ENCODE measurements at places on chromosomes 11 and 22.

- no peak for DNase-seq
These were observed 61.6 kb upstream of the KCNQ1OT1 start for GRCh38 chr11:2761131-2762030.

DNA sequence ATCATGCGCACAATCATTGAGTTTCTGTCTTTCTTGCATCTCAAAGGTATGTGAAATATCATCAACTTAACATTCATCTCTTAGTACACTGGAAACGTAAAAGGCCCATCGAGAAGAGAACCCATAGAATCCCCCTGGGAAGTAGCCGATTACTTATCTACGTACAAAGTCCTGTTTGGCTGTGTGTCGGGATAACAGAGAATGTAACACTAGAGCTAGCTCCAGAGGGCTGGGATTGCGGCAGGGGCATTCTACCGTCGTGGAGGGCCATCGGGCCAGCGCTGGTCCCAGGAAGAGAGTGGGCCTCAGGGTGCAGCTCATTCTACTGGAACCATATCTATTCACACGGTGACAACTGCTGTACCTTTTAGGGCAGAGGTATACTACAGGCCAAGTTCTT lies 4.5 kb downstream of the GAL start:
- DNase-seq, result no peak

GRCh38 chr11:126415128-126415527 lies 59.6 kb downstream of the ST3GAL4 start:
- no peak for DNase-seq

DNA sequence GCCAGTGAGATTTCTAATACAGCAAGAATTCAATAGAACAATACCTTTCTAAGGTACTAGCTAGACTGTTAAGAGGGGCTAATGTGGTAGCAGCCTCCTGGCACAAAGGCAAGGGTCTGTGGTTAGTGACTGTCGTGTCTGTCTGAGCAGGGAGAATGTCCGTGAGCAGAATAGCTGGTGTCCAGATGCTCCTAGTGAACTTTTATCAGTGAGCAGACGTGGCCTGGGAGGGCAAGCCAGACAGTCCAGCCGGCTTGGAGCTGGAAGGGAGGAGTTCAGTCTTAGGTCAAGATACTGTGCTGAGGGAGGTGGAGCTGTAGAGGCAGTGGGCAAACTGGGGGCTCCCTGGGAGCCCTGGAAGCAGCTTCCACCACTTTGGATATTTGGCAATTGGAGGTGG lies 138.6 kb downstream of the TEAD1 start:
- DNase-seq, result no peak

GRCh38 chr22:32342977-32343376 lies 14.7 kb upstream of the RFPL3 start:
- no peak for DNase-seq

- DNase-seq, result no peak
These were observed 356.1 kb downstream of the RAB38 start for GRCh38 chr11:87819151-87819550.

GRCh38 chr22:39935612-39936011 lies 24.6 kb upstream of the TMA7B start:
- no peak for DNase-seq

- DNase-seq, result no peak
These were observed 5.7 kb downstream of the PPARA start for GRCh38 chr22:46156031-46156430.

DNA sequence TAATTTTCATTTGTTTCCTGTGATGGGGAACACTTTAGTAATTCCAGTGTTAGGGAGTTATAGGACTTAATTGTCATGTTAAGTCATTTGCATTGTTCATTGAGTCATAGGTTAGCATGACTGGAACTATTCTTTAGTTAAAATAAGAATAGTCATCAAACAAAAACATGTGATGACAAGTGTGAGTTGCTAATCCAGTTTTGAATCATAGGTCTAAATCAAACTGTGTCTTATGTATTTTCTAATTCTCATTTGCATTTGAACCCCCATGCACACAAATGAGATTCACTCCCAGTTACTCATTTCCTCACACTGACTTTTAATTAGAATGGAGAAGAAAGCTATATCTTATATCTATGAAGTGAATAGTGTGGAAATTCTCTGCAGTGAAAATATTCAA lies 405.6 kb downstream of the LRRC4C start:
- DNase-seq, result no peak

- DNase-seq, result no peak
These were observed 480.5 kb downstream of the MIAT start for GRCh38 chr22:27137871-27138337.

DNA sequence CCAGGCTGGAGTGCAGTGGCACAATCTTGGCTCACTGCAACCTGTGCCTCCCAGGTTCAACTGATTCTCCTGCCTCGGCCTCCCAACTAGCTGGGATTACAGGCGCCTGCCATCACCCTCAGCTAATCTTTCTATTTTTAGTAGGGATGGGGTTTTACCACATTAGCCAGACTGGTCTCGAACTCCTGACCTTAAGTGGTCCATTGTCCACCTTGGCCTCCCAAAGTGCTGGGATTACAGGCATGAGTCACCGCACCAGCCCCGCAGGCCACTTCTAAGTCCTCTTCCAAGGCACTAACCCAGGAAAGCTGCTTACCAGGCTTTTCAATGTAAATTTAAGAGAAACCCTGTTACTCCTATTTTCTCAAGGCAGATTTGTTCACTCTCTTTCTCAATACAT lies 50.4 kb downstream of the DENND5A start:
- no peak for DNase-seq

GRCh38 chr11:10072841-10073240 lies 221.2 kb downstream of the SBF2 start:
- no peak for DNase-seq

GRCh38 chr11:34891611-34892010 lies 24.6 kb downstream of the APIP start:
- no peak for DNase-seq

DNA sequence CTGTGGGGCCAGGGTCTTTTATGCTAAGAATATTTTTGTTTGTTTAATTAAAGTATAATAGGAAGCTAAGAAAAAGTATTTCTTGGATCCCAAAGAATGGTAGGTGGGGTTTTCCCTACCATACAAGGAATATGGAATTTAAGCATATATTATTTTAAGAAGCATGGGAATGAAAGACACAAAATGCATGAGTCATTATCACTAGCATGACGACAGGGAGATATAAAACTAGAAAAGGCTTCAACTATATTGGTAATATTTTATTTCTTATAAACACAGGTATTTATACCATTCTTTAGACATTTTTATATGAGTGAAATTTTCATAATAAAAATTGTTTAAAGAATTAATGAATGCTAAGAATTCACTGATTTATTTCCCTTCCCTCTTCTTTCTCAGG lies 39.3 kb upstream of the SOX6 start:
- no peak for DNase-seq

GRCh38 chr11:120974965-120975364 lies 48.9 kb upstream of the TBCEL start:
- DNase-seq, result no peak

- DNase-seq, result no peak
These were observed 144.8 kb downstream of the FEZ1 start for GRCh38 chr11:125351033-125351867.

GRCh38 chr22:39763276-39763675 lies 130.3 kb downstream of the ENTHD1 start:
- DNase-seq, result no peak

GRCh38 chr11:103488031-103488461 lies 378.8 kb downstream of the DYNC2H1 start:
- DNase-seq, result no peak

- no peak for DNase-seq
These were observed 97.4 kb upstream of the SLC6A5 start for GRCh38 chr11:20501971-20502370.

DNA sequence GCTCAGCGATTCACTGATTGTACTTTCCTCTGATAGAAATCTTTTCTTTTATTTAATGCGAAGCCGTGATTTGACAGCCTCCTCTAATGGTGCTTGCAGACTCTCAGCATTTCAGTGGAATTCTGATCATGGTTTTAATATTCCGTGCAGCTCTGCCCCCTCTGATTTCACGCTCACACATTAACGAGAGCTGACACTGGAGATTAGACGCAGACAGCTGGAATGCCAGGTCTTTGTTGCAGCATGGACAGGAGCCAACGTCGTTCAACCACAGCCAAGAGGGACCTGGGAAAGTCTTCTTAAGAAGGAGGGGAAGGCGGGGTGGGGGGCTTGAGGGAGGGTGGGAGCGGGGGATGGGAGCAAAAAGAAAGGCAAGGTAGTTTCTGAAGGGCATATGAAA lies 186.4 kb downstream of the BLID start:
- DNase-seq, result no peak

DNA sequence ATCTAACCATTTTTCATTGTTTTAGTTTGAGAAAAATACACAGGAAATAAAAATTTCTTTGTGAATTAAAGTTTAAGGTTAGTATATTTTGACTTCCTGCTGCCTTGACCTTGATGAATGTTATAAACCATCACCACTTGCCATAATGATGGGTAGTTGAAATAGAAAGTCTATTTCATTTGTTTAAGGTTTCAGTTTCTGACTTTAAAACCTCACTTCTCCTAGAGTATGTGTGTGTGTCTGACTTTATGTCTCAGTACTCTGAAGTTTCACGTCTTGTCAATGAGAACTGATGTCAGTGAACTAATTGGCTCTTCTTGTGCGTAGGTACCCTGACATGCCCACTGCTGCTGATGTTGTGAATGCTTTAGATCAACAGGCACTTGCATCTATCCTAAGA lies 188.2 kb downstream of the METTL15 start:
- no peak for DNase-seq

- no peak for DNase-seq
These were observed 27.3 kb upstream of the PACSIN2 start for GRCh38 chr22:43042101-43042780.

GRCh38 chr11:35689081-35689996 lies 26.8 kb downstream of the TRIM44 start:
- DNase-seq, result no peak

- DNase-seq, result no peak
These were observed 56.0 kb upstream of the SHISAL1 start for GRCh38 chr22:44368611-44369292.

DNA sequence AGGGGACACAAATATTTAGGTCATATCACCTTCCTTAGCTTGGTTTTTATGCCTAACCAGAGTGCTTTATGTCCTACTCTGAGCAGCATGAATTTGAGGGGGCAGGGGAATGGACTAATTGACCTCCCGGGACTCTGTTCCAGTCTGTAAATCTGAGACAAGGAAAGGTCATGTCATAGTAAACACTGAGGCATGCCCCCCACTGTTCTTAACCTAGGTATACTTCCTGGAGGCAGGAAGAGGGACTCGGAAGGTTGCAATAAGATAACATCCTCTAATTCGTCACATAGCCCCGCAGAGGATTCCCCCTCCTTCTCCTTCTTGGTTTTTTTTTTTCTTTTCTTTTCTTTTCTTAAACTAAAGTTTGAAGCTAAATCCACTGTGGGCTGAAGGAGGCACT lies 540.3 kb upstream of the CADM1 start:
- DNase-seq, result no peak

- DNase-seq, result no peak
These were observed 715.1 kb upstream of the API5 start for GRCh38 chr11:42596576-42597145.

DNA sequence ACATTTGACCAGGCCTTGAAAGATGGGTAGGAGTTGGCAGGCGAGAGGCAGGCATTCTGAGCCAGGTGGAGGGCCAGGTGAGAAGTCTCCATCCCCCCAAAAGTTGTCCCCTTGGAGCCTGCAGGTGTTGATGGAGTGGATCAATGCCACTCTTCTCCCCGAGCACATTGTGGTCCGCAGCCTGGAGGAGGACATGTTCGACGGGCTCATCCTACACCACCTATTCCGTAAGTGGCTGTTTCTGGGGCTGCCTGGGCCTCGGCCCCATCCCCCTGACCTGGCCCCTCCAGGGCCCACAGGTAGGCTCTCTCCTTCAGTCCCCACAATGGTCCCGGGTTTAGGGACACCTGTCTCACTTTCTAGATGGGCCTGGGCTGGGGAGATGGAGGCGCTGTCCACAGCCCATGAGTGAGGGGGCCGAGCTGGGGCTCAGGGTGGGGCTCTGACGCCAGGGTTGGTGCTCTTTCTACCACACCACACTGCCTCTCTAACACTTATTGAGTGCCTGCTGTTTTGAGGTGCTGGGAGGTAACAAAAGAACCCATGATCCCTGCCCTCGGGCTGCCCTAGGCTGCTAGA lies 7.0 kb downstream of the PARVG start:
- DNase-seq, result no peak

DNA sequence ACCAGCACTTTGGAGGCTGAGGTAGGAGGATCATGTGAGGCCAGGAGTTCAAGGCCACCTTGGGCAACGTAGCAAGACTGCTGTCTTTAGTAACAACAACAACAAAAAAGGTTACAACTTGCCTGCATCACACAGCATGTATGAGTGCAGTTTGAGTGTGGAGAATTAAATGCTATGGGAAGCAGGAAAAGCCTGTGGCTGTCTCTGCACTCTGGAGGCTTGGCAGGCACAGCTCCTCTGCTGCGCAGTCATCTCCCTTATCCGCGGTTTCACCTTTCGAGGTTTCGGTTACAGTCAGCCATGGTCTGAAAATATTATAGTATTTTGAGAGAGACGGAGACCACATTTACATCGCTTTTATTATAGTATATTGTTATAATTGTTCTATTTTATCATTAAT lies 2.9 kb downstream of the MICAL2 start:
- no peak for DNase-seq

DNA sequence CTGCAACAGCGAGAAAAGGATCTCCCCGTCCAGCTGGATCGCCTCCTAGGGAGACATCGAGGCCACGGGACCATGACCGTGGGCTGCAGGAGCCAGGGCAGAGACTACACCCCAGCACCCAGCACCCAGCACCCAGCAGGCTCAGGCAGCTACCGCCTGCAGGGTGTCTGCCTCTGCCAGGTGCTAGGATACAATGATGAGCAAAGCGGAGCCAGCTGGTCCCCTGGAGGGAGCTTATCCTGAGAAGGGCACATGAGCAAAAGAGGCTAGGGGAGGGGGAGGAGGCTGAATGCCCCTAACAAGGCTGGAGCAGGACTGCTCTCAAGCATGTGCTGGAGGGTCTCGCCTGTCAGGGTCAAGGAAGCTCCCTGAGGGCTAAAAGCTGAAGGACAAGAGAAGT lies 4.8 kb upstream of the CASTOR1 start:
- DNase-seq, result no peak

DNA sequence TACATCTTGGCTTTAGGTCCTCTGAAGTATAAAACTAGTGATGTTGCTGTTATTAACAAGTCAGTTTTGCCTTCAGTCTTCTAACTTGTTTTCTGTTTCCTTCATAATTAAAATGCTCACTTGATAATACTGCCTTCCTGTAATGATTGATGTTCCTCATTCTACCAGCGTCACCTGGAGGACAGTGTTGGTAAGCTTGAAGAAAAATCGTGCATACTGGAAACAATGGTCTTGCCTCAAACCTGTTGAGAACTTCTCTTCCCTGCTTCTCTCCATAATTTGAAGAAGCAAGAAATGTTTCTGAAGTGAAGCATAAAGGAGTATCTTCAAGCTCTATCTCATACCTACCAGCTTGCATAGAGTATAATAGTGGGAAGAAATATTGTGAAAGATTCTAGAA lies 3.0 kb downstream of the YWHAH start:
- DNase-seq, result no peak

- DNase-seq, result no peak
These were observed 120.9 kb downstream of the KCNQ1OT1 start for GRCh38 chr11:2578929-2579270.

- DNase-seq, result no peak
These were observed 127.4 kb downstream of the PHF21B start for GRCh38 chr22:44882226-44882905.
